Choroid plexus epithelial cell (primary cell): ENCODE measurements at places on chromosomes 5 and 9.

DNA sequence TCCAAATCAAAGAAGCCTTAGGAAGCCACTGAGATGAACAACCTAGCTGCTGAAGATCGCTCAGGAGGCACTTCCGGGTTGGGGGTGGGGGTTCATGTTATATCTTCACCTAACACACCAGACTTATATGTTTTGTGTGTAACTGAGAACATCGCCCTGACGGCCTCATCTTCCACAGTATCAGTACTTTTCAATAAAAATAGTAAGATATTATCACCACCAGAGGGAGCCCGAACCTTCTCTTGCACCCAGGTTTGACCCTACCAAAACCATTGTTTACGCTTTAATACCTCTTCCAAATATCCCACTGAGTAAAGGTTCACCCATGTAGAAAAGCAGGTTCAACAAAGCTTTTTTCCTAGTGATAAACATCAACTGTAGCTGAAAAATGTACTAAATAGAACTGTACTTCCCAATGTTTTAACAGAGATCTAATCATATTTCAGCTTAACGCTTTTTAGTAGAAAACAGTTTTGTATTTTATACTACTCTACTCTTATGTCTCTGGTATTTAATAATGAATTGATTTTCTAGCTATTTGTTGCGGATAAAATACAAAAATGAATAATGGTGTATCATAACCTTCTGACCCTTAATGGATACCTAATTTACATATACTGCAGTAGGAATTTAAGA lies 244.0 kb downstream of the EPB41L4A start:
- DNase-seq: peak; percentile 63

- no peak for DNase-seq
Measured at GRCh38 chr9:38768351-38768761, 48.4 kb upstream of the FAM240B start.

DNA sequence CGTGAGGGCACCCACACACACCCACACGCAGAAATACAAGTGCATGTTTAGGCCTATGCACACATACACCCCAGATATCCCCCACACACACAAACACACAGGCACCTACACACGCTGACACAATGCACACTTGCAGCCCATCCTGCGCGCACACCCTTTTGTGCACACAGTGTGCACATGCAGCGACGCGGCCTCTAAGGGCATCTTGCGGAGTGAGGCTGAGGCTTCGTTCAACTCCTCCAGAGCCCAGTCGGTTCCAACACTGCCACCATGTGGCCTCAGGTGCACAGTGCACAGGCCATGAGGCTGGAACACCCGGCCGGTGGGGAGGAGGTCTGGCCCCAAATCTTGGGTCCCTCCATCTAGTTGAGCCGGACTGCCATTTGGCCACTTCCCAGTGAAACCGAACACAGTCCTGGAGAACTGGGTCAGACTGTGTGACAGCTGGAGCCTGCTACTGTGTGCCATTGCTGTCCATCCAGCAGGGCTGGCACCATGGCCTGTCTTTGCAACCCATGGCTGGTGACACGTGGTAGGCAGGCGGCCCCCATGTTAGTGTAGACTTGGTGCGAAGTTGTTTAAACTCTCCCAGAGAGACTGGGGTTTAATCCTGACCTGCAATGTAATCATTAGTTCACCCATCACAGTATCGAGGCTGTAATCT lies 97.7 kb upstream of the MVB12B start:
- DNase-seq: peak; percentile 79

DNA sequence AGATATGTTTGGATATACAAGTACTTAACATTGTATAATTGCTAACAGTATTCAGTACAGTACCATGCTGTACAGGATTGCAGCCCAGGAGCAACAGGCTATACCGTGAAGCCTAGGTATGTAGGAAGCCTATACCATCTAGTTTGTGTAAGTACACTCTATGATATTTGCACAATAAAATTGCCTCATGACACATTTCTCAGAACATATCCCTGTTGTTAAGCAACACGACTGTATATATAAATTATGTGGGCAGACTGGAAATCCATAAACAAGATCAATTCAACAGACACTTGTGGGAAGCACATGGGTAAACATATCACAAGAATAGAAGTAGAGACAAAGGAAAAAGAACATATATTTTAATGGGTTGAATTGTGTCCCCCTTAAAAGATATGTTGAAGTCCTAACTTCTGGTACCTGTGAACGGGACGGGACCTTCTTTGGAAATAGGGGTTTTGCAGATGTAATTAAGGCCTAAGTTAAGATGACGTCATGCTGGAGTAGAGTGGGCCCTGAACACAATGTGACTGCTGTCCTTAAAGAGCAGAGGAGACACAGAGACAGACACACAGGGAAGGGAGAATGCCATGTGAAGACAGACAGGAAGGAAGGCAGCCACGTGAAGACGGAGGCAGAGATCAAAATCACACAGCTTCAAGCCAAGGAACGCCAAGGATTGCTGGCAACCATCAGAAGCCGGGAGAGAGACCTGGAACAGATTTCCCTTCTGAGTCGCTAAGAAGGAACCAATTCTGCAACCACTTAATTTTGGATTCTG lies 76.3 kb downstream of the SCAI start:
- no peak for DNase-seq

DNA sequence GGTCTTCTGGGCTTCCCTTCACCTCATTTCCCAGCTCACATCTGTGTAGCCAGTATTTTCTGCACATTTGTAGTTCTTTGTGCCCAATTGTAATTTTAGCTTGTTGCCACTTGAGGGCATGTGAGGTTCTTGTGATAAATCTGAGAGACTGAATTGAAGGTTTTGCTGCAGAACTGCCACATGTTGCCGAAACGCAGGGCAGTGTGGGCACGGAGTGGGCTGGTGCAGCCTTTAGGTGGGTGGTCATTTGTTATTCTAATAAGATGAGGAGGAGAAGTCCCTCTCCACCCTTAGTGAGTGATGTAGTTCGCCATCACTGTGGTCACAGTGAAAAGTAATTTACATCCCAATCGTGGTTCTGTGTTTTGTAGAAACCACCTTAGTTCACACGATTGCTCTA lies 21.2 kb downstream of the OTULIN start:
- peak; percentile 81 for DNase-seq

DNA sequence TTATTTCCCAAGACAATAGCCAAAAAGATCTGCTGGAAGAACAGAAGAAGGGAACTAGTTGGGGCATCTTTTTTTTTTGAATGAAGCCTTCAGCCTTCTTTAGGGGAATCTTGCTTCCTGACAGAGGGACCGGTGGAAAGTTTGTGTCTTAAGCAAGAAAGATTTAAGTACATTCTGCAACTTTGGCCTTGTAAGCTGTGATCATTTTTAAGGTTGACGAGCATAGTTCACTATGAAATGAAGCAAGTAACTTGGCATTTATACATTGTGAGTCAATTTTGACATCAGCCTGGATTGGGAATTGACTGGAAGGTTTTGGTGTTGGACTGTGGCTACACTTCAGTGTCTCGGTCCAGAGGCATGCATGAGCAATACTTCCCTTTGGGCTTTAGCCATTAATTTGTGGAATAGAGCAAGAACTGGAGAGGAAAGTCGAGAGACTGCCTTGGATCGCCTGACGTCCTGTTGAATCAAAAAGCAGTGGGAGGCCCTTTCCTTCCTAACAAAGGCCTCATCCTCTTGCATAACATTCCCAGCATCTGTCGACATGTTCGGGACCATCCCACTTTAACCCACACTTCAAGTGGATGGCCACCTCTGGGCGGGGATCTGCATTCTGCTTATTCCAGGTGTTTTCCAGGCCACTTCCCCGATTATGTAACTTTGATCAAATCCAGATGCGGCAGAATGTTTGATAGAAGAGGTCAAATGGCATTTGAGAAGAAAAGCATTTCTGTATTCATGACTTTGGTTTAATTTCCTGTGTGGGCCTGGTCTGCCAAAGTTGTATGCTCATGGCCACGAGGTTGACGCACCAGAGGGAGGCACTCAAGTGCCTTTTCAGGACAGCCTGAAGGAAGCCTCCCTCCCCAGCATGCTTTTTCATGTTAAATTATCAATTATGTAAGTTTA lies 12.5 kb downstream of the ABL1 start:
- peak; percentile 97 for DNase-seq

DNA sequence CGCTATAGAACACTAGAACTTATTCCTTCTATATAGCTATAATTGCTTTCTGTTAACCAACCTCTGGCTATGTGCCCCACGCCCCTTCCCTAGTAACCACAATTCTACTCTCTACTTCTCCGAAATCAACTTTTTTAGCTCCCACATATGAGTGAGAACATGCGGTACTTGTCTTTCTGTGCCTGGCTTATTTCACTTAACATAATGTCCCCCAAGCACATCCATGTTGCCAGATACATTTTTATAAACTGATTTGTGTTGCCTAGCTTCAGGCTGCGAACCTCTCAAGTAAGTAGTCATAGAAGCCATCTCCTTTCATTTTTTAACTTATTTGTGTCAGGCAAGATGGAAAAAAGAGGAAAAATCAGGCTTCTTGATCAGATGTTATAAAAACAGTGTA lies 249.5 kb downstream of the TMEM167A start:
- DNase-seq: no peak

DNA sequence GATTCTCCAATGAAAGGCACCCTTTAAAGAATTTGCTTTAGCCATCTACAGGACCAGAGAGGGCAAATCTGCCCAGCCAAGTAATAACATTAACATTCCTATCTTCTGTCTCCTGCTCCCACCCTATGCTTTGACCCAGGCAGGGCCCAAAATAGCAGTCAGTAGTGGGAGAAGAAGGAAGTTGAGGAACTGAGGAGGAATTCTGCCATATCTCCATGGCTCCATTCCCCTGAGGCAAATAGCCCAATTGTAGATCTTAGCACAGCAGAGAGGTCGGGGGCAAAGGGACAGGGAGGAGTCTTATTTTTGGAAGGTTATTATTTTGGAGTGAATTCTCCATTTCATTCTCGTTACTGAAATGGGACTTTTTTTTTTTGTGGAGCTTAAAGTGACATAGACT lies 111.1 kb upstream of the IFNK start:
- no peak for DNase-seq

DNA sequence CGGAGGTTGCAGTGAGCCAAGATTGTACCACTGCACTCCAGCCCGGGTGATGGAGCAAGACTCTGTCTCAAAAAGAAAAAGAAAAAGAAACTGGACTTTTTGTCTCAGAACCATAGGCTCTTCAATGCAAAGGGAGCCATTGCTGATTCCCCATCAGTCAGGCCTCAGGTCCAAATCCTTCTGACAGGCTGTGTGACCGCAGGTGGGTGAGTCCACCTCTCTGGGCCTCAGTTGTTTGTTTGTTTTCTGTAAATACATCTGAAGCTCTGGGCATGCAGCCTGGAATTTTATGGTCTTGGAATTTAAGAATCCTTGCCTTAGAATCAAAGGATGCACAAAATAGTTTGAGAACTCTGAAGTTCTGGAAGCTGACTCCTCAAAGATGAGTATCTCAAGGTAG lies 21.1 kb upstream of the TOR2A start:
- no peak for DNase-seq

DNA sequence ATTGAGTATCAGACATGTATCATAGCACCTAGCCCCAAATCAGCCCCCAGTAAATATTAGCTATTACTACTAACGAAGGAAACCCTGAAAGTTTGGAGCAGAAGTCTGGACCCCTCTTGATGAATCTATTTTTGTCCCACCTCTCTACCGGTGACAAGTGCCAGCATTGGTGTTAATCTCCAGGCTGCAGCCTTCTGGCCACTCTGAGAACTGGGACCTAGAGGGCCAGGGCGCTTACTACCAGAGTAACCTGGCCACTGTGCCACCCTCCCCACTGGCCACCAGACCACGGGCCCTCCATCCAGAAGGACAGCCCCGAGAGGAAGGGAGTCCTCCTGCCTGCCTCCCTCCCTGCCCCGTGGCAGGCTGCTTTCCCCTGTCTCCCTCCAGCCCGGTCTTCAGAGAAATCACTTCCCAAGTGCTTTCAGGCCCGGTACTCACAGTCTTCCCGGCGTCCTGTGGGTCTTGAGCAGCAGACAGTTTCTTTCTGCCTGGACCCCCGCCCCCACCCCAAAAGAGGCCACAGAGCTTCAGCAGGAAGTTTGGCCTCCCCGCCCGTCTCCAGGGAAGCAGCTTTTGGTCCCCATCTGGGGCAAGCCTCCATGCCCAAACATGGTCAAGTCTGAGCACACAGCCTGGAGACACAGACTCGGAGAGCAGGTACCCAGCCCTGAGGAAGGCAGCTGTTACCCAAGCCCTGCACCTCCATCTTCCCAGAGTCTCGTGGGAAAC lies at the start of gene KCNMB1:
KCNMB1 (minus strand) TSS at position 550 of the 732 bp plus-strand sequence. CDS start 3,920 bp downstream, outside the sequence.
- DNase-seq: no peak

DNA sequence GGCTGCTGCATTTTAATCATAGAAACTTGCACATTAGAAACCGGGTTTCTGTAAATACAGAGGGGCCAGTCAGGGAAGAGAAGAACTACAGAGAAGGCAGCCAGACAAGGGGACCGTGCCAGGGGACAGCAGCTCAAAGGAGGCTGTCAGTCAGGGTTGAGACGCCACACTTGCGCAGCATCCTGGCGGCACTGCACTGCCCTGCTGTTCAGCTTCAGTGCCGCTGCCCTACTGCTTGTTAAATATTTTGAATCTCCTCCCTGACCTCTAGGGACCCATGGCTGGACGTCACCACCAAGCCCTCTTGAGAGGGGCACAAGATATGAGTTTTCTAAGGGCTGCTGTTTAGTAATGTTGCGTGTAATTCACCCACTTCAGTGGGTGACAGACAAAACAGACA lies 43.6 kb upstream of the ZBTB43 start:
- DNase-seq: no peak

- DNase-seq: no peak
Measured at GRCh38 chr9:107805201-107805600, 315.6 kb upstream of the KLF4 start.

DNA sequence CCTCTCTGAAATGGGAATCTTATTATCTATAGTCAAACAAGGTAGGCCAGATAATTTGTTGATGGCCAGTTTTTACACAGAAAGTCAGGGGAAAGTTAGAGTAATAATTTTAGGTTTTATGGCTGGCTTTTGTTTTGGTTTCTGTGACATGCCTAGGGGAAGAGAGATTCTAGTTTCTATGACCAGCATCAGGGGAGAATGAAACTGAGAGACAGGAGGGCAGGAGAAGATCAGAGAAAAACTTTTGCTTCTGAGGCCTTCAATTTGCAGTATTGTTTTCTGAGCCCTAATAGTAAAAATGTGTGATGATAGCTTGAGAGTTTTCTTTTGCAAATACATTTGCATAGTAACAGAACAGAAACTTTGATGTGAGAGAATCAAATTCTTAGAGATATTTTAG lies 564.3 kb downstream of the ZNF608 start:
- DNase-seq: no peak

GRCh38 chr9:106620081-106620480 lies 242.9 kb upstream of the ZNF462 start:
- no peak for DNase-seq

- no peak for DNase-seq
Measured at GRCh38 chr5:180469866-180470265, 24.3 kb upstream of the CNOT6 start.

DNA sequence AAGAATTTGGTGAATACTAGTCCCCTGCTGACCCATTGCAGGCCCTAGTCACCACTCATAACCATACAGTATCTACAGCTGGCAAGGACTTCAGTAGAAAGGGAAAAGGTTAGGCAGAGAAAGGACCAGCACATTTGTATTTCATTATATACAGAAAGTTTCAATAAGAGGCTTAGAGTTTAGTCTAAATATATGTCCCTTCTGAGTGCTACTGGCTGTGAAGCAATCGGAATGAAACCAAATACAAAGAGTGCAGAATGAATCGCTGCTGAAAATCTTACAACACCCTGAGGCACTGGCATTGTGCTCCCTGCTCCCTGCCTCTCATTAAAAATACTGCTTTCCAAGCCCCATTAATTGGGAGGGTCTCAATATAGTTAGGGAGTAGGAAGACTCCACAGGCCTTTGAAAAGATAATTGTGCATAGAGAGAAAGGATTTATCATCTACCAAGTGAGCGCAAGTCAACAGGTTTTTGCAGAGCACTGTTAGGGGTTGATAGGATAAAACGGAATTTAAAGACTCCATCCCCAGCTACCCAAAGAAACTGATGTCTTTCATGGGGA lies 110.8 kb downstream of the SLC1A3 start:
- DNase-seq: no peak
